NB4 (cell line): ENCODE measurements at places on chromosomes 16 and 17.

- no peak for DNase-seq
These were observed 126.5 kb downstream of the ENGASE start for GRCh38 chr17:79201119-79201518.

DNA sequence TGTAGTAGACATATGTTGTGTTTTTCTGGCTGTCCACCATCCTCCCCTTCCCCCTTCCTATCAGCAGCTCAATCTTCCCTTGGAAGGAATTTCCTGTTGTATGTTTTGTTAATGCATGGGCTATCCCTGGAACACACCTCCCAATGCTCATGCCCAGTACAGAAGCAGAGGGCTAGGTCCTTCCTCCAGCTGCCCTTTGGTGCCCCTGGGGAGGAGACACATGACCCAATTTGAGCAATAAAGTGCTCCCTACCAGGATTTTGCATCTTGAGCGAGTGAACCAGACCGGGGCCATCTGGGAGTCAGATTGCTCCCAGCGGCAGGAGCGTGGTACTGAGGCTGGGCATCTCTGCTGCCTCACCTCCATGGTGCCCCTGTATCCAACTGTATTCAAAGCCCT is 141.5 kb upstream of the MED13 start:
- DNase-seq: no peak

DNA sequence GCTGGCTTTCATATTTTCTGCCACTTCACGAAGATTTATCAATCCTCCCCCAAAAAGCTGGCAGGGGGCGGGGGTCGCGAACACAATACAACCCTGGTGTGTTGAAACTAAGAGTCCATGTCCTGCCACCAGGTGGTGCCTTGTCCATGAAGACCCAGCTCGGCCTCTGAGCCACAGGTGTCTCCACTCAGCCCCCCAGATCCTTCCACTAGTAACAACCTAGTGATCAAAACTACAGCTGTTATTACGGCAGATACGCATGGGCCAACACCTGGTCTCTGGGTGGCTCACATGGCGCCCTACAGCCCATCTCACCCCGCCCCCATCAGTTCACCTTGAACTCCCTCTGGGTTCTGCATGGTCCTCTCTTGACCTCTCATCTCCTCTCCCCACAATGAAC is 27.7 kb downstream of the USP7 start:
- peak; percentile 14 for DNase-seq

- DNase-seq: no peak
These were observed 22.3 kb downstream of the MARF1 start for GRCh38 chr16:15620611-15621195.

DNA sequence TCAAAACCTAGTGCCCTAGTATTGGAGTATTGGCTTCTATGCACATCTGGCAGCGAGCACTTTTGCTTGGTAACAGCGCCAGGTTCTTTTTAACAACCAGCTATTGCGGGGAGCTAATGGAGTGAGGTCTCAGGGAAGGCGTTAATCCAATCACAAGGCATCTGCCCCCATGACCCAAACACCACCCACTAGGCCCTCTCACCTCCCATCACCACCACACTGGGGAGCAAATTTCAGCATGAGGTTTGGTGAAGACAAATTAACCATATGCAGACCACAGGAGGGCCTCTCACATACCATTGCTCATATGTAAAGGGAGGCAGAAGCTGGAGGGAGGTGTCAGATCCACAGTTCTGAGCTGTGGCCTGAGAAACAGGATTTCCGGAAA is 893 bp upstream of the ODF4 start:
- peak; percentile 32 for DNase-seq

GRCh38 chr17:77235370-77235941 is 94.7 kb downstream of the SEC14L1 start:
- DNase-seq: peak; percentile 38

GRCh38 chr16:81467815-81468214 is 23.2 kb downstream of the CMIP start:
- no peak for DNase-seq

DNA sequence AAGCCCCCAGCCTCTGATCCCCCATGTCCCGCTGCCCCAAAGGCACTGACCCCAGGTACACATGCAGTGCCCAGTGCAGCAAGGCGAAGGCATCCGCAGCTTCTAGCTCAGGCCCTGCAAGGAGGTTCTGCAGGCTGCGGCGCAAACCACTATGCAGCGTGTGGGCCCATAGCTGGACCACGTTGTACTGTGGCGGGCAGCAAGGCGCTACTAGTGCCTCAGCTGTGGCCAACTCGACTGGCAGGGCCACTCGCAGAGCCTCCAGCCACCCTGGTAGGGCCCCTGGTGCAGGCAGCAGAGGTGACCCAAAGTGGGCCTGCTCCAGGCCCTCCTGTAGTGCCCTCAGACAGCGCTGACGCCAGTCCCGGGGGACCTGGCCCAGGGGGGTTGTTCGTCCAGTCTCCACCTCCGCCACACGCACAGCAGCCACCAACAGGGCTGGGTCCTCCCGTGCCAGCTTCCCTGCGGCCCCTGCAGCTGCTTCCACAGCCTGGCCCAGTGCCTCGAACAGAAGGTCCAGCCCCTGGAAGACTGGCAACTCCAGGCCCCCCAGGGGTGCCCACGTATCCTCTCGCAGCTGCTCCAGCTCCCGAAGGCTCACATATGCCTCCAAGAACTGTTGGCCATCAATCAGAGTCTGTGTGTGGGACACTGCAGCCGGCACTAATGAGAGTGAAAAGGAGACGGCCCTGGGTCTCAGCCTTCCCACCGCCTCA is 2.6 kb downstream of the EXOC3L1 start:
- DNase-seq: no peak
